Gastrocnemius medialis (tissue), 4 donors: ENCODE measurements at places on chromosomes 3 and 15. TPM values are rescaled to one million over a fixed set of nuclear protein-coding genes. Genes with fewer than 3 reads are reported as not detected.

The TRPM1 gene
- not detected for total RNA-seq

The SPINK8 gene
- not detected for total RNA-seq

The DUOX2 gene
- total RNA-seq = not detected

The FSTL1 gene
- total RNA-seq = 53.4 TPM

The GOLGA8M gene
- not detected for total RNA-seq

The WDR76 gene
- 0.39 TPM for total RNA-seq

The IMPG2 gene
- total RNA-seq = 0.36 TPM

The ASB7 gene
- total RNA-seq = 6.0 TPM

The SPRED1 gene
- total RNA-seq = 3.7 TPM

The WDR6 gene
- total RNA-seq = 50.9 TPM

The RLBP1 gene
- not detected for total RNA-seq

The GREM1 gene
- 0.31 TPM for total RNA-seq

The TERB2 gene
- not detected for total RNA-seq

The MORC1 gene
- total RNA-seq = not detected

The ABHD5 gene
- 34.6 TPM for total RNA-seq

The FMN1 gene
- total RNA-seq = 4.3 TPM

The CD86 gene
- 2.4 TPM for total RNA-seq

The ZNF385D gene
- total RNA-seq = 0.41 TPM

The SLC24A5 gene
- total RNA-seq = not detected

The SLC12A1 gene
- not detected for total RNA-seq

The PAQR5 gene
- total RNA-seq = 0.10 TPM

The GLT8D1 gene
- total RNA-seq = 39.6 TPM

The VGLL3 gene
- total RNA-seq = 9.5 TPM

The MINAR1 gene
- 0.05 TPM for total RNA-seq

The ATRIP gene
- 7.2 TPM for total RNA-seq

The ZNF502 gene
- total RNA-seq = 1.8 TPM

The EFCAB12 gene
- not detected for total RNA-seq

The GATM gene
- 92.1 TPM for total RNA-seq

The CCDC80 gene
- 2.5 TPM for total RNA-seq

The VGLL4 gene
- total RNA-seq = 11.2 TPM

The OR5H6 gene
- not detected for total RNA-seq

The PLA2G4E gene
- total RNA-seq = not detected

The COL6A5 gene
- total RNA-seq = not detected

The STRA6 gene
- not detected for total RNA-seq

The MTMR10 gene
- total RNA-seq = 37.0 TPM

The ULK4 gene
- 2.5 TPM for total RNA-seq

The GALNT15 gene
- 94.0 TPM for total RNA-seq

The KCNH8 gene
- total RNA-seq = not detected

The LXN gene
- 2.3 TPM for total RNA-seq

The GP5 gene
- total RNA-seq = not detected

The PFKFB4 gene
- total RNA-seq = 0.87 TPM

The PLCH1 gene
- total RNA-seq = 0.07 TPM

The MCTP2 gene
- total RNA-seq = 2.0 TPM

The PYDC2 gene
- not detected for total RNA-seq

The NAALADL2 gene
- total RNA-seq = 0.80 TPM

The ZCWPW2 gene
- 1.3 TPM for total RNA-seq

The ACP3 gene
- total RNA-seq = not detected
